PC-3 (cell line): ENCODE measurements at places on chromosomes 4 and X. TPM values are rescaled to one million over a fixed set of nuclear protein-coding genes. Genes with fewer than 3 reads are reported as not detected.

GAGE12E gene
- total RNA-seq, result not detected in 2 replicates

AFP gene
- total RNA-seq, result 0.40 TPM in 1 of 2 replicates, not detected in the other

ARR3 gene
- not detected in 2 replicates for total RNA-seq

PCDH10 gene
- total RNA-seq, result 0.11 and 0.23 TPM in 2 replicates

CENPVL2 gene
- total RNA-seq, result not detected in 2 replicates

SMIM10L2A gene
- 0.73 and 1.4 TPM in 2 replicates for total RNA-seq

PAGE1 gene
- 1.7 and 4.5 TPM in 2 replicates for total RNA-seq

ITIH6 gene
- total RNA-seq, result not detected in 2 replicates

TMPRSS11B gene
- total RNA-seq, result not detected in 2 replicates

NAT8L gene
- 1.6 and 2.0 TPM in 2 replicates for total RNA-seq

SSX3 gene
- total RNA-seq, result not detected in 2 replicates

GPR50 gene
- total RNA-seq, result not detected in 2 replicates

BEX1 gene
- 4.0 and 4.5 TPM in 2 replicates for total RNA-seq

AWAT1 gene
- not detected in 2 replicates for total RNA-seq

KIAA1210 gene
- total RNA-seq, result 0.07 and 0.12 TPM in 2 replicates

TRAM1L1 gene
- 0.87 and 1.0 TPM in 2 replicates for total RNA-seq

UGT2A1 gene
- total RNA-seq, result not detected in 2 replicates

PIN4 gene
- total RNA-seq, result 30.0 and 44.1 TPM in 2 replicates

SPACA5 gene
- not detected in 2 replicates for total RNA-seq

NAA11 gene
- total RNA-seq, result not detected in 2 replicates

KLHL34 gene
- not detected in 2 replicates for total RNA-seq

NDUFC1 gene
- 62.2 and 92.9 TPM in 2 replicates for total RNA-seq
